ENCODE measurements at places on chromosomes 6 and 20.

DNA sequence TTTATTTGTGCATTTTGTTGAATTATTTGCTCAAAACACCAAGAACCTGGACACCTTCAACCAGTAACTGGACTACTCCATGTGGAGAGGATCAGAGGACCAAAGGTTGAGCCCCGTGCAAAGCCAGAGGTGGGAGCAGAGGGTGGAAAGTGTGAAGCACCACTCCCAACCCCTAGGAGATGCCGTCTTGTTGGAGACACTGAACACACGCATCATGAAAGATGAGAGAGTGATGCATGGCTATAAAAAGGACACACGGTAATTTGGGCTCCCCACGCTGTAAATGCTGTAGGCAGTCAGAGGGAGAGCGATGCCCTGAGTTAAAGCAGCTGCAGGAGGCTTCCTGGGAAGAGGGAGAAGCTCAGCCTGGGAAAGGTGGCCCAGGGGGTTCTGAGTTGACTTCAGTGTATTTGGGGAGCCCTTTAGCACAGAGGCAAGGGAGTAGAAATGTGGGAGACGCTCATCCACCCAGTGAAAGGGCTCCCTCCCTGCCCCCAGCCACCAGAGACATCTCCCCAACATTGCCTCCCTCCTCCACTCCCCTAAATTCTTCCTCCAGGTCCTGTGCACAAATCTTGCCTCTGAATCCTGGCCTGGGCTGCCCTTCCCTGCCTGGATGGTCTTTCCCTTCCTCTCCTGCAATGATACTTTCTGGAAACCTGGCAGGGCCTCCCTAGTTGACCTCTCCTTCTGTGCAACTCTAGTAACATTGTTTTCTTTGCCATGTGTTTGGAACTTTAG is 55.8 kb upstream of the IYD start:
- H3K27me3 ChIP-seq, result peaks cover 5% of the 10 kb centered on the region
- no peak overlapping the region for H3K4me3 ChIP-seq
- peaks cover 1% of the 10 kb centered on the region for H3K36me3 ChIP-seq
- peaks cover 12% of the 10 kb centered on the region for H3K4me1 ChIP-seq
- H3K27ac ChIP-seq, result no peak overlapping the region
- no peak for DNase-seq

GRCh38 chr6:157732007-157732406 is 91.0 kb upstream of the SNX9 start:
- H3K4me3 ChIP-seq, result no peak overlapping the region
- no peaks in the 10 kb centered on the region for H3K4me1 ChIP-seq
- no peaks in the 10 kb centered on the region for H3K27me3 ChIP-seq
- H3K27ac ChIP-seq, result no peak overlapping the region

GRCh38 chr6:170124150-170124549 is 166.7 kb downstream of the DLL1 start:
- H3K4me3 ChIP-seq, result no peak overlapping the region
- peaks cover 9% of the 10 kb centered on the region for H3K36me3 ChIP-seq
- H3K27me3 ChIP-seq, result peaks cover 7% of the 10 kb centered on the region
- DNase-seq, result no peak
- H3K27ac ChIP-seq, result no peak overlapping the region

- H3K27ac ChIP-seq, result no peak overlapping the region
- no peaks in the 10 kb centered on the region for H3K27me3 ChIP-seq
- H3K4me1 ChIP-seq, result no peaks in the 10 kb centered on the region
- no peak overlapping the region for H3K4me3 ChIP-seq
- DNase-seq, result no peak
- H3K36me3 ChIP-seq, result no peaks in the 10 kb centered on the region
These were observed 32.4 kb upstream of the SNX9 start for GRCh38 chr6:157790548-157791160.

GRCh38 chr6:163437466-163437865 is 22.9 kb downstream of the QKI start:
- no peak for DNase-seq
- H3K27me3 ChIP-seq, result no peaks in the 10 kb centered on the region
- H3K4me3 ChIP-seq, result no peak overlapping the region
- H3K4me1 ChIP-seq, result peaks cover 66% of the 10 kb centered on the region
- peak overlapping the region; percentile 58 for H3K27ac ChIP-seq
- H3K36me3 ChIP-seq, result peaks cover 2% of the 10 kb centered on the region

DNA sequence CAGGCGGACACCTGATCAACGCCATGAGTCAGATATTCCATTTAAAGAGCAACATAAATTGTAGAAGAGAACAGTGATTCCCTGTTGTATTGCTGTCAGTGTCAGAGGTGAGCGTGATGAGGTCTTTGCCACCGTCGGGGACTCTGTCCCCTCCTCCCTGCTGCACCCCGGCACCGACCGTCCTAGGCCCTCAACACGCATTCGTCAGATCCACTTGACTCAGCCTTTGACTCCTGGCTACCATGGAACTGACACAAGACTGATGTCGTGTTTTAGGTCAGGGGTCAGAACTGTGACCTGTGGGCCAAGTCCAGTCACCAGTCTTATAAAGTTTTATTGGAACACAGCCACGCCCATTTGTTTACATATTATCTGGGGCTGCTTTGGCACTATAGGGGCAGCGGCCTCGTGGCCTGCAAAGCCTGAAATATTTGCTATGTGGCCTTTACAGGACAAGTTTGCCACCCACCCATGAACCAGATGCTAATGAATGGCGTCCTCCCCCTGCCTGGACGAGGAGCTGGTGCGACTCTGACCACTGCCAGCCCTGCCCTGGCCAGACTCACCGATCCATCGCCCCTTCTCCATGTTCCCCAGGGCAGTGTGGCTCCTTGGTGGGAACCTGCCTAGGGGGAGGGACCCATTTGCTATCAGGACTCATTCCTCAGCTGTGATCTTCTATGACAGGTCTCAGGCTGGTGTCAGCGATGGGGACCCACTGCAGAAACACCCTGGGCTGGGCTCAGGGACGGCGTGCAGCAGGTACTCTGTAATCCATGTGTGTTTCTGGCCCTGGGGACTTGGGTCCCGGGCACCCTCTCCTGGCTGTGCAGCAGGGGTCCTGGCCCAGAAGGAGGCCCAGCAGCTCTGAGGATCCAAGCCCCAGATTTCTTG is 37.5 kb upstream of the PHACTR3 start:
- no peak overlapping the region for H3K4me3 ChIP-seq
- no peak overlapping the region for H3K27ac ChIP-seq
- no peaks in the 10 kb centered on the region for H3K36me3 ChIP-seq
- no peak for DNase-seq

DNA sequence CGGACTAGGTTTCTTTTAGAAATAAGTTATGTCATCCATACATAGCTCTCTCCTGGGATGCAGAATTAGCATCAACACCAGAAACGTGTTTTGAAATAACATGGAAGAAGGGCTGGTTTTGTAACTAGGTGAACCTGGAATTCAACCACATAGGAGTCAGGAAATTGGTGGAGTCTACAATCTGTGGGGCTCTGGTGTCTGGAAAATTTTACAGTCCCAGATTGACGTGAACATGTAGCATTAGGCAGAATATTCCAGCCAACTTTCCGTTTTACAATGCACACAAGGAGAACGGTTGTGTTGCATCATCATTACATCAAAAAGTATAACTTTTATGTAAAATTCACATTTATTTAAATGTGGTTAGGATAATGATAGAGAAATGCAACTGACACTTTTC is 1.9 kb downstream of the KCNQ5 start:
- peak overlapping the region; percentile 92 for H3K4me3 ChIP-seq
- DNase-seq, result no peak
- peaks cover 38% of the 10 kb centered on the region for H3K4me1 ChIP-seq
- peaks cover 1% of the 10 kb centered on the region for H3K36me3 ChIP-seq

DNA sequence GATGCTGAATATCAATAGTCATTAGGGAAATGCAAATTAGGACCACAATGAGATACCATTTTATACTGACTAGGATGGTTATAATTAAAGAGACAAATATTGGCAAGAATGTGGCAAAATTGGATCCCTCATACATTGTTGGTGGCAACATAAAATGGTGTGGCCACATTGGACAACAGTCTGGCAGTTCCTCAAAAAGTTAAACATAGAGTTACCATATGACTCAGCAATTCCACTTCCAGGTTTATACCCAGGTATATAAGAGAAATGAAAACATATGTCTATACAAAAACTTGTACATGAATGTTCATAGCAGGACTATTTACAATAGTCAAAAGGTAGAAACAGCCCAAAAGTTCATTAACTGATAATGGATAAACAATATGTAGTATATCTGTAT is 2.0 kb upstream of the CRIP3 start:
- no peak for DNase-seq
- no peak overlapping the region for H3K27ac ChIP-seq
- no peak overlapping the region for H3K4me3 ChIP-seq
- H3K4me1 ChIP-seq, result peaks cover 7% of the 10 kb centered on the region
- H3K36me3 ChIP-seq, result no peaks in the 10 kb centered on the region

GRCh38 chr6:112851146-112851545 is 504.0 kb downstream of the RFPL4B start:
- H3K27ac ChIP-seq, result no peak overlapping the region
- H3K36me3 ChIP-seq, result no peaks in the 10 kb centered on the region
- H3K27me3 ChIP-seq, result no peaks in the 10 kb centered on the region
- H3K4me3 ChIP-seq, result no peak overlapping the region
- no peak for DNase-seq

- no peak overlapping the region for H3K4me3 ChIP-seq
- no peaks in the 10 kb centered on the region for H3K4me1 ChIP-seq
- no peaks in the 10 kb centered on the region for H3K36me3 ChIP-seq
These were observed 388.8 kb downstream of the RNGTT start for GRCh38 chr6:88574651-88575050.

GRCh38 chr6:110864824-110865223 is 9.8 kb upstream of the AMD1 start:
- no peak overlapping the region for H3K27ac ChIP-seq
- DNase-seq, result no peak
- H3K4me1 ChIP-seq, result no peaks in the 10 kb centered on the region

GRCh38 chr6:108031968-108032367 is 42.6 kb downstream of the OSTM1 start:
- H3K4me1 ChIP-seq, result no peaks in the 10 kb centered on the region
- no peak overlapping the region for H3K4me3 ChIP-seq
- H3K36me3 ChIP-seq, result peaks cover 10% of the 10 kb centered on the region
- no peaks in the 10 kb centered on the region for H3K27me3 ChIP-seq
- DNase-seq, result no peak

GRCh38 chr20:34708621-34709043 is 4.5 kb downstream of the TP53INP2 start:
- H3K27ac ChIP-seq, result peak overlapping the region; percentile 83
- DNase-seq, result no peak
- H3K4me1 ChIP-seq, result peaks cover 55% of the 10 kb centered on the region
- H3K4me3 ChIP-seq, result peak overlapping the region; percentile 82

- H3K4me3 ChIP-seq, result no peak overlapping the region
- peaks cover 15% of the 10 kb centered on the region for H3K4me1 ChIP-seq
- H3K36me3 ChIP-seq, result no peaks in the 10 kb centered on the region
- H3K27me3 ChIP-seq, result no peaks in the 10 kb centered on the region
- no peak overlapping the region for H3K27ac ChIP-seq
These were observed 181.1 kb downstream of the RPS12 start for GRCh38 chr6:132995432-132995831.

- peaks cover 4% of the 10 kb centered on the region for H3K36me3 ChIP-seq
- no peak for DNase-seq
- no peak overlapping the region for H3K27ac ChIP-seq
- no peak overlapping the region for H3K4me3 ChIP-seq
These were observed 20.8 kb downstream of the ZC2HC1B start for GRCh38 chr6:143885116-143885515.

DNA sequence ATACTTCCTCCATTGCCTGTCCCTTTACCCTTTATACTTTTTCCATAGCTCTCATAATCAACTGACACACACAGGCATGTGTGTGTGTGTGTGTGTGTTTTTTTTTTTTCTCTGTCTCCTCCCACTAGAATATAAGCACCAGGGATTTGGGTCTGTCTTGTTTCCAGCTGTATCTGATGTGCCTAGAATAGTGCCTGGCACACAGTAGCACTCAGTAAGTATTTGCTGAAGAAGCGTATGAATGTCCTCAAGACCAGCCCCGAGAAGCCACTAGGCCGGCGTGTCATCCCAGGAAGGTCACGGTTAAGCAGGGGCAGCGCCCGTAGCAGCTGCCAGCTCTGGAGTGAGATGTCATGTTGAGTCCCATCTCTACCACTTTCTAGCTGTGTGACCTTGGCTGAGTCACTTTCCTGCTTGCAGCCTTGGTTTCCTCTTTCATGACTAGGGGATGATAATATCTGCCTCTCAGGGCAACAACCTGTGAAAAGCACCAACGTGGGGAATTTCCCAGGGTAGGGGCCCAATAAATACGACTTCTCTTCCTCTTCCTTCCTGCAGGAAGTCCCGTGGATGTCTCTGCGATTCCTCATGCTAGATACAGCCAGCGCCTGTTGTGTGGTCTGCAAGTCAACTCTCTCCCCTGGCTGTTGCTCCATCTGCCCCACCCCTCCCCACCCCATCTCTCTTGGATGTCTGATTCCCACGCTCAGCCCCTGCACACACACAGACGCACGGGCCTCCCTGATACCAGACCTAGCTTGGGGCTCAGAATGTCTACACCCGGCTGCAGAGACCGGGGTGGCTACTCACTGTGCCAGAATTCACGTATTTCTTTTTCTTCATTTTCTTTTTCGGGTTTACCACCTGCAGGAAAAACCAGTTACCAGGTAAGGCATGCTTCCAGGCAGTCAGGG is 58.1 kb downstream of the RAB44 start:
- no peak overlapping the region for H3K4me3 ChIP-seq
- H3K27me3 ChIP-seq, result no peaks in the 10 kb centered on the region
- DNase-seq, result no peak
- no peak overlapping the region for H3K27ac ChIP-seq
- no peaks in the 10 kb centered on the region for H3K36me3 ChIP-seq

GRCh38 chr6:156438350-156438923 is 338.7 kb upstream of the ARID1B start:
- DNase-seq, result no peak
- peaks cover 5% of the 10 kb centered on the region for H3K4me1 ChIP-seq
- H3K27me3 ChIP-seq, result no peaks in the 10 kb centered on the region
- no peak overlapping the region for H3K4me3 ChIP-seq
- H3K36me3 ChIP-seq, result no peaks in the 10 kb centered on the region

DNA sequence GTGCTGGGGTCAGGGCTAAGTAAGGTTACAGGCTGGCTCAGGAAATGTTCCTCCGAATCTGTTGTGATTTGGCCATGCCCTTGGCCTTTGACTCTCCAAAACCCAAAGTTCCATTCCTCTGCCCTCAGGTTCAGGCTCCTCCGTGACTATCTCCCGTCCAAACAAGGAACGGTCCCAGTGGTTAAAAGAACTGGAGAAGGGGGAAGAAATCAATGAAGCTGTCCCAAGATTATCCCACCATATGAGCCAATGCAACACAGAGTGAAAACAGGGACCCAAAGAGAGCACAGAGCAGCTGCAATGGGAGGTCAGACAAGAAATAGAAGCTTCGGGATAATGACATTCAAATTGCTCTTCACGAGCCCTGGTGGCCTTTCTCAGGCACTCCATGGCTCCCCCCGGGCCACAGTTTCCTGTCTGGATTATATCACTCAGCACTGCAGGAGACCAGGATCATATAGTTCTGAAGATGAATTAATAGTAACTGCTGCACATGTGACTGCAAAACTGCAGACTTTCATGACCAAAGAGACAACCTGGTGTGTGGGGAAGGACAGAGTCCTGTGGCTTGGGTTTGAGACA is 211.3 kb downstream of the ZNF217 start:
- H3K27ac ChIP-seq, result no peak overlapping the region
- DNase-seq, result no peak
- no peaks in the 10 kb centered on the region for H3K36me3 ChIP-seq

All from chondrocyte (in vitro differentiated cells).